ENCODE measurements at places on chromosomes 1 and 21.
A peak's percentile ranks its signal among the peaks of the same experiment; 100 is the strongest.

GRCh38 chr1:181151378-181152326 is 63.2 kb downstream of the IER5 start:
- no peak for DNase-seq

DNA sequence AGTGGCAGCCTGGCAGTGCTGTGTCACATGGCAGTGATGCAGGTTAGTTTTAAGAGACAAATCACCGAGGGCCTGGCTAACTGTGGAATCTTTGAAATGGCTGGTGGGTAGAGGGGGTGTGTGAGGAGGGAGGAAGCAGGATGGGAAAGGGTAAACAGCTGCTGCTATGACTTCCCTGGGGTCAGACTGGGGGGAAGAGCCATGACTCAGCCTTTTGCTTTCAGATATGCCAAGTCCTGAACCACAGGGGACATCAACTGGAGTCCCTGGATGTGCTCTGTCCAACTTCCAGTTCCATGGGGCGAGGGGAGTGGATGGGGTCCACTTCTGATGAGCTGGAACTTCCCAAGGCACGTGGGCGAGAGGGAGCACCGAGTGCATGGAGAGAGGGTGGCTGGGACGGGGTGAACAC is 121.1 kb upstream of the ADAR start:
- no peak for DNase-seq

DNA sequence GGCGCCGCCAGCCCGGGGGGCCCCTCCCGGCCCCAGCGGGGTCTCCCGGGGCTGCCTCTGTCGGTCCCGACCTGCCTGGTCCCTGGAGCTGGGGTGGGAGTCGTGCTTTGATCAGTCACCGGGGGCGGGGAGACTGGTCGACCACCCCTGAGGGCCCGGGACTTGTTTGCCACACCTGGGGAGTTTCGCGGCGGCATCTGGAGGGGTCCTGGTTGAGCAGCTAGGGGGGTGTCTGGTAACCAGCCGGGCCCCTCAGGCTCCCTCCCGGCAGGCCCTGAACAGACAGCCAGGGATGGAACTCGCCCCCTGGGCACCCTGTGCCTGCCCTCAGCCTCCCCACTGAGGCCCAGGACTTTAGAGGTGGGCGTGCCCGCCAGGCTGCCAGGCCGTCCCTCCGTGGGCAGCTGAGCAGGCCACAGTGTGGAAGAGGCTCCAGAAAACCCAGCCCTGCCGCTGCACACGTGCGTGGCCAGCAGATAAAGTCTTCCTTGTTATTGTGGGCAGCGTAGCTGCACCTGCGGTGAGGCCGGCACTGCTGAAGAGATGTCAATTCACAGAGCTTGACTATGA is 13.3 kb upstream of the SAMD11 start:
- peak; percentile 1 for DNase-seq

GRCh38 chr1:242784084-242784483 is 259.6 kb upstream of the PLD5 start:
- DNase-seq: no peak

DNA sequence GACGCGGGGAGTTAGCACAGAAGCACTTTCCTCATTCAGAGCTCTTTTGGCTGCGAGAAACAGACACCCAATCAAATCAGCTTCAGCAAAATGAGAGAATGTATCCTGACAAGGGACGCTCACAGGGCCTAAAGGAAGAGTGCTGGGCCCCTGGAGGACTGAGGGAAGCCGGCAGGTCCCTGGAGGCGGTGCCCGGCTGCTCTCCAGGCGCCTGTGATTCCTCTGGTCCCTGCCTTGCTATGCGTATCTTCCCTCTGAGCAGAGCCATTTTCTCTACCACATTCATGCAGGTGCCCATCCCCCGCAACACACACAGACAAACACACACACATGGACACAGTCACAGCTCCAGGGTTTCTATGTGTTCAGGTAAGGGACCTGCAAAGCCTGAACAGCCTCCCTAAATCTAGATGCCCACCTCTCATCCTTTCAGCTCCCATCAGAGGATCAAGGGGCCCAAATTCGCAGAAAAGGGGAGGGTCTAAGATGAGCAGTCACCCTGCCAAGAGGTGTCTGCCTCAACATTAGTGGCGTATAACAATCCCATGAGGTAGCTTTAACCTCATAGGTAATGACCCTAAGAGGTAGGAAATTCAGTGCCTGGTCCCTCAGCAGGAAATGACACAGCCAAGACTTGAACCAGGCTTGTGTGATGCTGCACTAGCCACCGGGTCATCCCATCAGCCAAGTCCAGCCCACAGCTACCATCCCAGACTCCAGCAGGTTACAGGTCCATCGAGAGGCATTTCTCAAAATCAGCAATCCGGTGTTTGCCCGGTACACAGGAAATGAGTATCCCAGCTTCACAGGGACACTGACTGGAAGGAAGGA is 29.0 kb downstream of the PTAFR start:
- DNase-seq: no peak

GRCh38 chr1:16267690-16268180 is 30.8 kb upstream of the CPLANE2 start:
- DNase-seq: no peak

DNA sequence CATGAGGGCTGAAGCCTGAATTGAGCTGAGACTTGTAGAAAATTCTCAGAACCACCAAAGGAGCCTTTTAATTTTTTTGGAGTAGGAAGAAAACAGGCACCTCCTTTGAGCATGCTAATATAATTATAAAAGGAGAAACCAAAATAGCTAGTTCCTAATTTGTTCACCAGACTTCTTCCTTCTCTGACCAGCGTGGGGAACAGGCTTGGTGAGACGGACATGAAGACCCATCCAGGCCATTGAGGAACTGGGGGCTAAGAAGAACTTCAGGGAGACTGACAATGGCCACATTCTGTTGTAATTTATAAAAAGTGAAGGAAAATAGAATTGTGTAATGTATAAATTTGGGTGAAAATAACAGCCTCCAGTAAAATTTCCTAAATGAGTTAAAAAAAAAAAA is 62.6 kb downstream of the MAN1C1 start:
- no peak for DNase-seq

DNA sequence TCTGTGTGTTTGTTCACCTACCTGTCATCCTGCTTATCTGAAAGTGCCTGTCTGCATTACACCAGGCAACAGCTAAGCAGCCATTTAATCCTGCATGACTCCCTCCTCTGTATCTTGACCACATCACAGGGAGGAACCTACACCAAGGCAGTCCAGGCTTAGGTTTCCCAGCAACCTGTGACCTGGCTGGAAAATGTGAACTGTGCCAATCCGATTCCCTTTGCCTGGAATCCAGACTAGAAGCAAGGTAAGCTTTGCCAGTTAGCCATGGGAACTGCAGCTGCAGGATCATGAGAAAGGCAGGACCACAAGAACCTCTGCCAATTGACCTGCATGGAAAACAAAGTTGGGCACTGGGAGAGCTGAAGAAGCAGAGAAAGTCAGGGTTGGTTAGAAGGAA is 6.3 kb upstream of the ATP1B1 start:
- DNase-seq: no peak

GRCh38 chr1:62493656-62494055 is 56.8 kb downstream of the USP1 start:
- DNase-seq: no peak

DNA sequence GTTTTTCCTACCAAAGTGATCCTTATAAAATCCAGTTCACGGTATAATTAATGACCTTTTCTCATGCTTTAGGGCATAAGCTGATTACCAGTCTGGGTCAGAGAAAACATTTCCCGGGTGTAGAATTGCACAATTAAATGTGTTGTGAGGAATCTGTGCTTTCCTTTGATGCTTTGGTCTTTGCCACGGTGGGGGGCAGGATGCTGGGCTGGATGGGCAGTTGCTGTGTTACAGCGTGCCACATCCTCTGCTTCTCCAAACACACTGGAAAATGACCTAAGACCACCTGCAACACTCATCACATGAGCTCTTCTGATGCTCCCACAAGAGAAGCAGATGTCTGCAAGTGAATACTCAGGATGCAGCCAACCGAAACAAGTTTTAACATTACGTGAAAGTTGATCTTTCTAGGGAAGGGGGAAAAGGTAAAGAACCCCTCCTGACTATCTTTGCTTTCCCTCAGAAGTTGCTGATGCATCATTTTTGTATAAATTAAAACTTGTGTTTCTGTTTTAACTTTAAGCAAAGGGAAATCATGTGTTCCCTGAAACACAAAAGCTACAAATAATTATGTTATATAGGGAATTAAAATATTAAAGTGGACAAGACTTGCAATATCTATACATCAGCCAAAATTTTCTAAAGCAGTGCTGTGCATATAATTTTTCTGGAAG is 515.3 kb upstream of the NR5A2 start:
- no peak for DNase-seq

GRCh38 chr1:32250893-32251716 is at the start of gene LCK:
LCK (plus strand) TSS chr1:32251265; CDS start chr1:32274330, 23,065 bp downstream.
- peak; percentile 74 for DNase-seq

GRCh38 chr1:231369282-231369681 is 31.2 kb downstream of the SPRTN start:
- DNase-seq: no peak

- DNase-seq: no peak
Measured at GRCh38 chr1:15492596-15492995, 16.7 kb downstream of the CELA2B start.

- no peak for DNase-seq
Measured at GRCh38 chr1:233879841-233880240, 24.6 kb upstream of the SLC35F3 start.

DNA sequence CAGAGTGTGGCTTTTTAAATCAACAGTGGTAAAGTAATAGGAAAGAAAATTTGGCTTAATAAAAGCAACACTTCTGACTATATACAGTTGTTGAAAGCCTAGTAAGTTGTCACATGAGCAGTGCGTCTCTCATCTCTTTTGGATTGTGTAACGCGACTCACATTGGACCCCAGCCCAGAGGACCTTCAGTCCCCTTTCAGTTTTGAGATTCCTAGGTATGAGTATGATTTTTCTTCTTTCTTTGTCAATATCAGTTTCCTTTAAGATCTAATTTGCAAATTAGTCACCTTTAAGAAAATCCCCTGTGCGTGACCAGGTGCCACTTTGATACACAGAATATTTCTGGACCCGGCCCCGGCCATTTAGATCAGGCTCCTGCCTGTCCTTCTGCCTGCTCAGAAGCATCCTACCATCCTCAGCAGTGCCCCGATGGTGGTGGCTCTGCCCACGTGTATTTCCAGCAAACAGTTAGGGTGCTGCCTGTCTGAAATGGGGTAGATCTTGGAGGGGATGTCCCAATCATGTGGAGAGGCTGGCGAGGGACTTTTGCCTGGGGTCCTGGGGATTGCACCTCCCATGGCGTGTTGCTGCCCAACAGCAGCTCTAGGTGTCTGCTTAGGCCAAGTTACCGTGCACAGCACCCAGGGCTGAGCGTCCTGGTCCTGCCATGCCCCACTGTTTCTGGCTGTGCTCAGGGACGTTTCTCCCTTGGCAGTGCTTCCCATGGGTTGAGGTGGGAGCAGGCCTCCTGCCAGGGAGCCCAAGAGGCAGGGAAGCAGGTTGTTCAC is 21.1 kb downstream of the SNAP47 start:
- DNase-seq: no peak

GRCh38 chr1:84923317-84923716 is 30.3 kb upstream of the LPAR3 start:
- DNase-seq: no peak

- DNase-seq: no peak
Measured at GRCh38 chr1:71657891-71658679, 577.2 kb upstream of the ZRANB2 start.

- DNase-seq: no peak
Measured at GRCh38 chr1:48757363-48757762, 19.3 kb downstream of the BEND5 start.

GRCh38 chr21:42734323-42734971 is 81.0 kb downstream of the PDE9A start:
- no peak for DNase-seq

GRCh38 chr1:37051346-37051745 is 17.0 kb upstream of the GRIK3 start:
- no peak for DNase-seq

DNA sequence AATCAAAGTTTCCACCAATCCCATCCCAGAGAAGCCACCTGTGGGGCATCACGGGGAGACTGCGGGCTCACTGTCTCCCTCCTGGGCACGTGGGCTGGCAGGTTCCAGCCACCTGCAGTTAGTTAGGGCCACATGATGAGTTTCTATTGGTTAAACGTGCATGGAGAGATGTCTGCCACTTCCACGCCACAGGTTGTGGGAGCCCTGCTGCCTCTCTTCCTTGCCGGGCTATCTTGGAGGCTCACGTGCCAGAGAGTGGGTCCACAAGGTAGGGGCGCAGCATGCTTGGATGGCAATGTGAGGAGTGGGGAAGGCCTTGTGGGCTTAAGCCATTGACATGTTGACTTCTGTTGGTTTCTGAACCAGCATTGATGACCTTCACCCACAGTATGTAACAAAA is 3.5 kb downstream of the KRTAP10-7 start:
- no peak for DNase-seq

DNA sequence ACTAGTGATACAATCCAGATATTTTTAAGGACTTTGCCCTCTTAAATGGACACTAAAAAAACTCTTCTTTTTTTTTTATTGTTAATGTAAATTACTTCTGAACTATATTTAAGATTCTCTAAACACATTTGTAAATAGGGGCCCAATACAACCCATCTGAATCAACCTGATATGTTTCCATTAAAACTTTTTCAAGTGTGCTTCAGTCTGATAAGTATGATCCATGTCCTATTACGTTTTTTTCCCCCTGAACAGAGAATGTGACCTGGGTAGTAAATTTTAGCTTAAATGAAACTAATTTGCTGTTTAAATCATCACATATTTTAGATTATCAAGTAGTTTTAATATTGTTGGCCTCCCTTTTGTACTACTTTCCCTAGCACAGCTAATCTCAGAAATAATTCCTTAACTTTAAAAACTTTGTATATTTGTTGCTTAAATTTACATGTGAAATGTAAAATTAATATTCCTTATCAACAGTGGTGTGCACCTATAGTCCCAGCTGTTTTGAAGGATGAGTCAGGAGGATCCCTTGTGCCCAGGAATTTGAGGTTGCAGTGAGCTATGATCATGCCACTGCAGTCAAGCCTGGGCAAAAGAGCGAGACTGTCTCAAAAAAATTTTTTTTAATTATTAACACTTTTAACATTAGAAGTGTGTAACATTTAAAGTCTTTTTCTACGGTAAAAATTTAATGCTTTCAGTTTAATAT is 3.0 kb upstream of the PKN2 start:
- no peak for DNase-seq

DNA sequence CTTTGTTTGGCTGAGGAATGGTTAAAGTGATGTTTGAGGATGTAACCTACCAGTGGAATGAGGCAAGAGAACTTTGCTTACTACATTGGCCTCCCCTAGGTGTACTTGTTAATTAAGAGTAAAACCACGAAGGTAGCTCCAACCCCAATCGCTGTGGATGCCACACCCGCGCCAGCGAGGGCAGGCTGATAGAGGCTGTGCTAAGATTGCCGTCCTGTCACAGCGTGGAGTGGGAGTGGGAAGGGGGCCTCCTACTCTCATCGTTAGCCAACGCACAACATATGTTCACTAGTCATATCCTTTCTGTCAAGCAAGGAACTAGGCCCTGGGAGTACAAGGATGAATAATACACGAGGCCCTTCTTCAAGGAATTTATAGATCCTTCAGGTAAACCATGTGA is 99.6 kb downstream of the RUNX1 start:
- DNase-seq: peak; percentile 33

Measured in activated naive CD4-positive, alpha-beta T cell treated with Interleukin-2 at 50 U/mL for 16 hours (primary cell).